AG10803 (cell line): ENCODE measurements at places on chromosomes 4 and X.

DNA sequence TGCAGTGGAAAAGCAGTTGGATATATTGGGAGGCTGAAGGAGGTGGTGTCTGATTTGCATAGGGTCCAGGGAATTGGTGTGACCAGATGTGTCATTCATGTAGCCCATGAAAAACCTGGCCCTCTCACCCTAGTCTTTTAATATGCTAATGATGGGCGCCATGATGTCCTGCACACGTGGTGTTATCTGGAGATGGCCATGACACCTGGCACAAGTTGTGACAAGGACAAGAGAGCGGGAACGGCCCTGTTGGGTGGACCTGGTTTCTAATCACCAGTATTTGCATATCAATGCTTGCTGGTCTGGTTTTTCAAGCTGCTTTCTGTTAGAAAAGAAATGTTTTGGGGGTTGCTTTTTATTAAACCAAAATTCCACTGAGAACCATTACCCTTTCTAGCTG lies 87.4 kb downstream of the ZXDA start:
- no peak for DNase-seq

- DNase-seq = no peak
Observed at GRCh38 chrX:16664074-16664473, 14.1 kb downstream of the S100G start.

GRCh38 chrX:151753313-151754046 lies 18.9 kb downstream of the CNGA2 start:
- DNase-seq = peak; percentile 52

DNA sequence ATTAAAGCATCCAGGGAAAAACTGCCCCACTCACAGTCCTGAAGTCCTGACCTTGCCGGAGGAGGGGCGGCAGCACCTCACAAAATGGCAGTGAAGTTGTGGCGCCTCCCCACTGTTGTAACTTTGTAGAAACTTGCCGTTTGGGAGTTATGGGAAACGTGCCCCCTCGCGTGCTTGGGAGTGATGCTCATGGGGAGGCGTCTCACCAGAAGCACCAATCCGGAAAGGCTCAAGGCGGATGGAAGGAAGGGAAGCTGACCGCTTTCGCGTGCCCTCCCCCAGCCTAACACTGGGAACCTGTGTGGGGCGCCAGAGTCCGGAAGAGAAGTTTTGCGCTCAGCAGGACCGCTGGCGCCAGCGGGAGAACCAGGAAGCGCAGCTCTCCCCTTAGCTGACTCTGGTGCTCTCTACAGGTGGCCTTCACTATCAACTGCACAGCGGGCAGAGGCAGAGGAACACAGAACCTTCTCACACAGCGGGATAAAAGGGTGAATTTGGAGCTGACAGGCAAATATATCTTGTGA lies at the start of the genes CT45A10 and SAGE1:
Gene CT45A10 (minus strand): TSS at position 151 of the 524 bp plus-strand sequence. CDS start 8,100 bp downstream, outside the sequence.
Gene SAGE1 (plus strand): TSS at position 423 of the 524 bp plus-strand sequence. CDS start 2,527 bp downstream, outside the sequence.
- no peak for DNase-seq

- DNase-seq = no peak
Observed at GRCh38 chrX:123923211-123923610, 38.3 kb upstream of the STAG2 start.

GRCh38 chrX:28586286-28586685 lies 960 bp upstream of the IL1RAPL1 start:
- DNase-seq = no peak

GRCh38 chrX:114344756-114345349 lies 239.0 kb upstream of the HTR2C start:
- DNase-seq = peak; percentile 36

- no peak for DNase-seq
Observed at GRCh38 chr4:156523492-156523891, 448.1 kb downstream of the PDGFC start.

DNA sequence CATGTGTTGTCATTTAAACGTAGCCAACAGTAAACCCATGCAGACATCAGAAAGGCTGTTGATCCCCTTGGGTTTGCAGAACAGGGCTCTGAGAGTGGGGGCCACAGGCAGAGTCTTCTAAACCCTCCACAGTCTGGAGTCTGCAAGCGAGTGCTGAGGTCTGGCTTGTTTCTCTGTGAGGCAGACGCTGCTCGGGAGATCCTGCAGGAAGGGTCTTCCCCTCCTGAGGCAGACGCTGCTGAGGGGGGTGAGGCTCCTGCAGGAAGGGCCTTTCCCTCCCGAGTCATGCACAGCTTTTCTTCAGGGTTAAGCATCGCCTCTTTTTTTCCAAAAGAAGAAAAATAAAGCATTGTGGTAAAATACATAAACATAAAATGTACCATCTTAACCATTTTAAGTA lies 17.1 kb upstream of the PDE6B start:
- DNase-seq = no peak

- DNase-seq = no peak
Observed at GRCh38 chr4:137509855-137510282, 22.4 kb downstream of the PCDH18 start.

DNA sequence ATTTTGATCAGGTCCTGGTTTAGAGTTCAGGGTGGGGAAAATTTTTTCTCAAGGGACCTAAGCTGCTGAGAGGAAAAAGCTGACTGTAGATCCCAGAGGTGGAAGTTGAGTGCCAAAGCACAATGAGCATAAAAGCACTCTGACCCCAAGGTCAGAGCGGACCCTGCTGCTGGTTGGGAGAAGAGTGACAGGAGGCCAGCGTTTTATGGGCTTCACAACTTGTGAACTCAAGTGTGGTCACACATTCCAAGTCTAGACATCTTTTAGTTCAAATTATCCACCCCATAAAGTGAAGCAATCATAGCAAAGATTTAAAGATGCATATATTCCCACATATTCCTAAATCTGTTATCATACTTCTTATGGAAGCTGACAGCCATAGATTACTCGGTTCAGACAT lies 220.3 kb downstream of the CHIC2 start:
- DNase-seq = no peak

GRCh38 chr4:52260514-52261210 lies 209.6 kb downstream of the SPATA18 start:
- DNase-seq = no peak

- DNase-seq = peak; percentile 44
Observed at GRCh38 chr4:2977211-2978088, 14.1 kb downstream of the GRK4 start.

DNA sequence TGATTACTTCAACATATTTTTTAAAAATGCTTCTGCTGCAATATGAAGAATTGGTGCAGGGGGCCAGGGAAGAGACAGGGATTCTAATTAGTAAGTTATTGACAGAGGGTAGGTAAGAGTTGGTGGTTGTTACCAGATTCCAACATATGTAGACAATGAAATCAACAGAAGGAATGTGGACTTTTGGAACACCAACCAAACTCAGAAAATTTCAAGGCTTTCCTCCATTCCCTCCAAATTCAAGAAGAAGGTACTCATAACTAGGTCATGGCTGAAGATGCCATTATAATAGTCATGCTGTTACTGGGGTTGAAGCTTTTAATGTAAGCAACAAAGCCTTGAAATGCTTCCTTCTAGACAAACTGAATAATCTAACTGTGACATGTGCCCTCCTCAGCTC lies 22.9 kb upstream of the CXCL13 start:
- peak; percentile 35 for DNase-seq

DNA sequence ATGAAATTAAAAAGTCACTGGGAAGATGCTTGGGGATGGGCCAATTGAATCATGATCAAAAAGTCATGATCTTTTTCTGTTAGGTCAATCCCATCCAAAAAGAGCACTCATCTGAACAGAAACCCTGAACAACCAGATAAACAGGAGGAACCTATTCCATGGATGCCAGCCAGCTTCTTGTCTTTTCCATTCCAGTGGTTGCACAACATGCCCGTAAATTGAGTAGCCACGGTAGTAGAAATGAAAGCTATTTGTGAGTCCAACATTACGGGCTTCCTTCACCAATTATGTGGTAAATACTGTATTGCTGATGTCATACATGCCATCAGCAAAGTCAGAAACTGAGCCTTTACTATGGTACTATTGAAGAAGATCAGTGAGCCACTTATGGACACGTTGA lies 982.4 kb upstream of the HS3ST1 start:
- DNase-seq = no peak
